ENCODE measurements at places on chromosomes 4 and X.

DNA sequence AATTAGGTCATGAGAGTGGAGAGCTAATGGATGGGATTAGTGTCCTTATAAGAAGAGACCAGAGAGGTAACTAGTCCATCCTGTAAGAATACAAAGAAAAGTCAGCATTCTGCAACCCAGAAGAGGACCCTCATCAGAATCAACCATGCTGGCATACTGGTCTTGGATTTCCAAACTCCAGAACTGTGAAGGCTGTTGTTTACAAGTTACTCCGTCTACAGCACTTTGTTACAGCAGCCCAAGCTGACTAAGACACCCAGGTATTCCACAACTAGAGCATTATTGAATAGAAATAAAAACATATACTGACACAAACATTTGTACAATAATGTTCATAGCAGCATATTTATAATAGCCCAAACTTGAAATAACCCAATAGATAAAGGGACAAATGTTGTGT lies 9.2 kb downstream of the TMEM156 start:
- DNase-seq = no peak

DNA sequence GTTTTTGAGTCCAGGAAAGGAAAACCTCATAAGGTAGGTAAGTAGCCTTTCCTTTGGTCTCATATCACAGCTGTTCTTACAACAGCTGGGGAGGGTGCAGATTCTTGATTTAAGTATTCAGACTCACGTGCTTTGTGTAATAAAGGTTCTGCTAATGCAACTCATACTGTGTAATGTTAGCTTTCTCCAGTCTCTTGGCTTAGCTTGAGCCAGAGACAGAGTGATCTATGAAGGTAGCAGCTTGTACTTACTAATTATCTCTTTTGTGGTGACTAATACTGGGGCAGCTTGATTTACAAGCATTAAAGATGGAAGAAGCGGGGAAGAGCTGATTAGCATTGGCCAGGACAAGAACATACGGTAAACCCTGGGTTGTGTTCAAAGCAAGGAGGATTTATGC lies 80.3 kb downstream of the LNX1 start:
- DNase-seq = no peak

- DNase-seq = no peak
Observed at GRCh38 chrX:9940421-9940820, 26.7 kb upstream of the CLDN34 start.

DNA sequence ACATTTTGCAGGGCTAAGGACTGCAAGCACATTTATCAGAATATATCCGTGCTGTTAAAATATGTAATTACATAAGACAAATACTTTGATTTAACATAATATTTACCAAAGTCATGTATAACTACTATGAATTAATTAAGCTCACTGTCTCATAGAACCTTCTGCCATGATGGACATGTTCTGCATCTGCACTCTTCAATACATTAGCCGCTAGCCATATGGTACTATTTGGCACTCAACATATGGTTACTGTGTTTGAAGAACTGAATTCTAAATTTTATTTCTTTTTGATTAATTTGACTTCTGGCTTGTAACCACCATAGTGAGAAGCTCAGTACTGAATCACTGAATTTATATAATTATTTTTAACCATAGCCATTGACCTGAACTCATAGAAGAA lies 427.0 kb upstream of the TRAM1L1 start:
- DNase-seq = no peak

- DNase-seq = no peak
Observed at GRCh38 chr4:2942532-2943363, 20.5 kb downstream of the NOP14 start.

DNA sequence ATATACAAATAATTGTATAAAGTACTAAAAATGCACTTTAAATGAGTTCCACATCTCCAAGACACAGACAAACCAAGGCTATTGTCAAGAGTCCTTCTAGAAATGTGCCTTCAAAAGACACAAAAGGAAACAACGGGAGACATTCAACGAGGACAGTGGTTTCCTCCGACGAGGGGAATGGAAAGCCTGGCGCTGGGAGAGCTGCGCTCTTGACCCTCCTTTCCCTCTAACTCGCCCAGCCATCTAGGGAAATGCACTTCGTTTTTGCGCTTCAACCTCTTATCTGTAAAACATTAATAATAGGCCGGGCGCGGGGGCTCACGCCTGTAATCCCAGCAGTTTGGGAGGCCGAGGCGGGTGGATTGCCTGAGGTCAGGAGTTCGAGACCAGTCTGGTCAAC lies 37.0 kb downstream of the ZFP42 start:
- DNase-seq = no peak

- no peak for DNase-seq
Observed at GRCh38 chrX:8067754-8068462, 103.2 kb downstream of the VCX2 start.

DNA sequence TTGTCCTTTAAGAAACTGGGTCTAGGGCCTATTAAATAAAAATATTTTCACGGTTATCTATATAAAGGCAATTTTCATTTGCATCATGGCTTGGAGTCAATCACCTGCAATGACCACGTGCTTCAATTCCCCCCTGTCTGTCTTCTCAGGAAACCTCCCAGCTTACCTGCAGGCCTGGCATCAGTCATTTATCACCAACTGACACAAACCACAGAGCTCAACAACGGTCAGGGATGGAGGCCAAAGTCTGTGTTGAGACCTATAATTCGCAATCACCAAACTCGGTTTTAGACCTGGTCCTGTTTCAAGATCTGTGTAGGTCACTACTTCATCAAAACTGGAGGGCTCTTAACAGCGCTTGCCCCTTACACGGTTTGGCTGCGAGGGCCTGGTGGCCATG lies 1.9 kb downstream of the SLC9A7 start:
- DNase-seq = no peak

GRCh38 chr4:146121757-146122156 lies 53.8 kb upstream of the LSM6 start:
- no peak for DNase-seq

GRCh38 chr4:81747242-81747930 lies 275.7 kb upstream of the RASGEF1B start:
- no peak for DNase-seq

DNA sequence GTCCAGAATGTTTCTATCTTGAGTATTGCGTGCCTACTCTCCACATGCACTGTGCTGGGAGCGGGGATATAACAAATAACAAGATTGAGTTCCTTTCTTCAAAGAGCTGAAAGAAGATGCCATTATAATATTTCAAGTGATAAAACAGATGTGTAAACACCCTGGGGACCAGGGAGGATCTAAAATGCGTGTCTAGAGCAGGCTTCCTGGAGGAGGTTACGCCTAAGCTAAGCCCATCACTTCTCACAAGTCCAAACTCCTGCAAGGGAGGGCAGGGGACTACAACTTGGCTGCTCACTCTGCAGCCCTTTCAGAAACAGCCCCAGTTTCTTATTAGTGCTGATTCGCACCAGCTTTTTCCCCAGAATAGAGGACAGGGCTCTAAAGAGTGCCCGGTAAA lies 21.5 kb downstream of the PTCHD1 start:
- DNase-seq = no peak

- DNase-seq = no peak
Observed at GRCh38 chrX:92230628-92231027, 451.5 kb downstream of the PCDH11X start.

DNA sequence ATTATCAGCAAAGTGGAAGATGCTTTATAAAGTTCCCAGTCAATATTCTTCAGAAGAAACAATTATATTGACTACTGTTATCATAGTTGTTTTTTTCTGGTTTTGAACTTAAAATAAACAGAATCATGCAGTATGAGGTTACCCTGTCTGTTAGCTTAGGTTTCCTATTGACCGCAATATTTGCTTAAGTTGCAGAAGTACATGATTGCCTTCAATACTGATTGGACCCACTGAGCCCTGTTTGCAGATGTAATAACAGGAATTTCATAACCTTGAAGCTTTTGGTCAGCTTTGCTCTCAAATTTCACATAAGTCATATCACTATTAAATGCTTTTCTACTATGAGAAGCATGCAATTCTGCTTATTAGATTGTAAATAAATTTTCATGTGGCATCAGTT lies 229.1 kb upstream of the FSTL5 start:
- DNase-seq = no peak

GRCh38 chr4:41232406-41232805 lies 18.1 kb upstream of the APBB2 start:
- no peak for DNase-seq

DNA sequence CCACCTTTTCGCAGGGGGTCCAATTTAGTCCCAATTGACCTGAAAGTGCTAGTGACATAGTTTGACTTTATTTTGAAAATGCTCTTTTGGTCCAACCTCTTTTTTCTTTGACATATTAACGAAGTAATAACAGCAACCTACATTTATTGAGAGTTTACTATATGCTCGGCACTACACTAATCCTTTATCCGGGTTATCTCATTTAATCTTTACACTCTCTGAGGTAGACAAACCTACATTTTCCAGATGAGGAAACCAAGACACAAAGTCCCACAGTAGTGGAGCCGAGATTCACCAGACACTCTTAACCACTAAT lies 307 bp upstream of the ATRX start:
- no peak for DNase-seq

- DNase-seq = no peak
Observed at GRCh38 chr4:169902658-169903345, 123.4 kb downstream of the MFAP3L start.

DNA sequence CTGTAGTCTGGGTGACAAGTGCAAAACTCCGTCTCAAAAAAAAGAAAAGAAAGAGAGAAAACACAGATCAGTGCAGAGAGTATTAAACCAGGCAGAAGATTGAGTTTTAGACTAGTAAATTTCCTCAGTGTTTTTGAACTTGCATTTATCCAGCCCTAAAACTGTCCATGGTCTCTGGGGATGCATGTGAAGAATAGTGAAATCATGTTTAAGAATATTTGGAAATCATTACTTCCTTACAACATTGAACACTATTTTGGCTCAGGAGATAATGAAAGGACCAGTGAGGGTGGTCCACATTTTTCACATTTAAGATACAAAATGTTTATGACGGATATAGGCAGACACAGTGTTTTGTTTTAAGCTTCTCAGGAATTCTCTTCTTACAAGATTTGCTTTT lies 195.8 kb upstream of the RASGEF1B start:
- no peak for DNase-seq

All from stimulated activated CD8-positive, alpha-beta memory T cell treated with anti-CD3 and anti-CD28 coated beads, Interleukin-4, amount 100 ng/mL, for 24 hours (primary cell).